WTC11 (cell line): ENCODE measurements at places on chromosomes 5 and 9.
A peak's percentile ranks its signal among the peaks of the same experiment; 100 is the strongest.

DNA sequence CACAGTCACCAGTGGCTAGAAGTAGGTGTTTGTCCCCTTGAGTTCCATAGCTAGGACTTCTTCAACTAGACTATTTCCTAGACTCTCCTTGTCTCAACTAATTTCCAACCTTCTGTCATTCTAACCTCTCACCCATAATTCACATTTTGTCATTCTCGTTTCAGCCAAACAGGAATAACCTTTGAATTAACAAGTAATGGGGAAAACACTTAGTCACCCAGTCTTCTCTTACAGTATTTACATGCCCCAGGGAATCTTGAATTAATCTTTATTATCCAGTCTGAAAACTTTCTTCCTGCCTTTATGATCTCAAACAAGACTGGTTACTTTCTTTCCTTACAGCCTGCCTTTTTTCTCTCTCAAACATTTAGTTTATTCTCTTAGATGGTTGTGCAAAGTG, 63.3 kb upstream of the RUSC2 start:
- DNase-seq: no peak

- no peak for DNase-seq
Observed at GRCh38 chr9:84710701-84711397, 41.3 kb downstream of the NTRK2 start.

DNA sequence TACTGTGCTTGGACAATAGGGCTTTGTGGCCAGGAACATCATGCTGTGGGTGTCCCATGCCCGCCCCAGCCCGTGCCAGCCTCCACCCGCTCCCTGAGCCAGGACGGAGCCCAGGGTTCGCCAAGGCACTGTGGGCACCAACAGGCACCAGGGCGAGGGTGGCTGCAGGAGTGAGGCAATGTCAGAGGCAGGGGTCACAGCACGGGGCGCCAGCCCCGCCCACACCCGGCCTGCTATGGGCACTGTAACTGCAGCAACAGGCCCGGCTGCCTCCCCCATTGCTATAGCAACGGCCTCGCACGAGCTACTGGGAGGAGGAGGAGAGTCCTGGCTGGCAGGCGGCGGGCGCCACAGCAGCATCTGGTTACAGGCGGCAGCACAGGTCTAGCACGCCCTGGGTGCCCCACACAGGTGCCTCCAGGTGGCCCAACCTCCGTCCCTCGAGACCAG, 2.5 kb downstream of the ABCA2 start:
- DNase-seq: no peak

GRCh38 chr9:133250741-133251170, 24.2 kb downstream of the ABO start:
- no peak for DNase-seq

GRCh38 chr9:32264170-32264864, 120.1 kb upstream of the ACO1 start:
- peak; percentile 38 for DNase-seq

GRCh38 chr9:8401961-8402705, 602.6 kb upstream of the DMAC1 start:
- DNase-seq: no peak

GRCh38 chr9:72362118-72362531, 2.9 kb downstream of the ZFAND5 start:
- no peak for DNase-seq

DNA sequence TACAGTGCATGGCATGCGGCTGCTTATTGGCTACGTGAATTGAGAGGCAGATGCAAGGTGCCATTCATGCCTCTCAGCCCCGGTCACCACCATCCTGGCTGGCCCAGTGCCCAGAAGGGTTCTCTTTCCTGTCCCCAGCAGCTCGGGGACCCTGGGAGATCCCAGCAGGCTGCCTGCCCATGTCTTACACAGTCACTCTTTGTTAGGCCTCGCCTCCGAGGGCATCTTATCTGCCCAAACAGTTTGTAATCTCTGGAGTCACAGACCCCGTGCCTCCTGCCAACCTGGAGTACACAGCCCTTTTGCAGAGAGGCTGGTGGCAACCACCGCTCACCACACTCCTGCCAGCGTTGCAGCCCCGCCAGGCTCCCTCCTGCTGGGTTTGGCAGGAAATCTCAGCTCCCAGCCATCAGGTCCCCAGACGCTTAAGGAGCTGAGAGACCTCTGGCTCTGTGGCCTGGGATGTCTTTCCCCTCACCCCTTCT, 7.0 kb upstream of the AK1 start:
- no peak for DNase-seq
